ENCODE measurements at places on chromosomes 7 and 10.

GRCh38 chr10:71080381-71081228 lies 131.8 kb upstream of the UNC5B start:
- DNase-seq = no peak

GRCh38 chr7:15495170-15495569 lies 66.6 kb downstream of the AGMO start:
- no peak for DNase-seq

DNA sequence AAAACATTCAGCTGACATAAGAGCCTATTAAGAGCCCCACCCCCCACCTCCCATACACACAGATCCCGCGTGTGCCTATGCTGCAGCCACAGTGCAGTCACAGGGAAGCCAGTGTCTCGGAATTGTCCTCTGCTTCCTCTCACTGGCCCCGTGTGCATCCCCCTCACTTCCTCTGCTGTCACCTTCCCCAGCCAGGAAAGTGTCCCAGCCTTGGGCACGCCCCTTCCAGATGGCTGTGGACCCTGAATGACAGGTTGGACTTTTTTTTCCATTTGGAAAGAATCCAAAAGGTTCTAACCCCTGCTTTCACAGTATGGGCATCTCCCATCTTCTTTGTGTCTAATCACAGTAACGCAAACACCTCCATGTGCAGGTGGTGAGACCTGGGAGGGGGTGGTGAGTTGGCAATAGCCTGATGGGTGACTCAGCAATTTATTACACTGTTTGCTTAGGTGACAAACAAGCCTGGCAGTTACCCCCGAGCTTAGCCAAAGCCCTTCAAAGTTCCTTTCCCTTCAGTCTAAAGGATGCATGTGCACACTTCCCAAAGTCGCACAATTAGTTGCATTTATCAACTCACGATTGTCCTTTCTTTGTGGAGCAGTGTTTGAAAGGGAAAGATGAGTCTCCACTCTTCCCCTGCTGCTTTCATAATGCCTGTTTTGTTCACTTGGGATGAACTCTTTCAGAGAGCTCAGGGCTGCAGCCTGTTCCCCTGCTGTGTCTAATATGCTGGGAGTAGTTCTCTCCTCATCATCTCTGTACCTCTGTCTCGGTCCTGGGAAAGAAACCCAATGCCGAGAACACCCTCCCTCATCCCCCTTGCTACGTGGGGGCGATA lies 67.5 kb upstream of the EFCAB10 start:
- DNase-seq = no peak

- DNase-seq = no peak
These were observed 6.4 kb downstream of the AGBL3 start for GRCh38 chr7:134992626-134993179.

GRCh38 chr10:48760983-48761382 lies 76.3 kb downstream of the WDFY4 start:
- no peak for DNase-seq

DNA sequence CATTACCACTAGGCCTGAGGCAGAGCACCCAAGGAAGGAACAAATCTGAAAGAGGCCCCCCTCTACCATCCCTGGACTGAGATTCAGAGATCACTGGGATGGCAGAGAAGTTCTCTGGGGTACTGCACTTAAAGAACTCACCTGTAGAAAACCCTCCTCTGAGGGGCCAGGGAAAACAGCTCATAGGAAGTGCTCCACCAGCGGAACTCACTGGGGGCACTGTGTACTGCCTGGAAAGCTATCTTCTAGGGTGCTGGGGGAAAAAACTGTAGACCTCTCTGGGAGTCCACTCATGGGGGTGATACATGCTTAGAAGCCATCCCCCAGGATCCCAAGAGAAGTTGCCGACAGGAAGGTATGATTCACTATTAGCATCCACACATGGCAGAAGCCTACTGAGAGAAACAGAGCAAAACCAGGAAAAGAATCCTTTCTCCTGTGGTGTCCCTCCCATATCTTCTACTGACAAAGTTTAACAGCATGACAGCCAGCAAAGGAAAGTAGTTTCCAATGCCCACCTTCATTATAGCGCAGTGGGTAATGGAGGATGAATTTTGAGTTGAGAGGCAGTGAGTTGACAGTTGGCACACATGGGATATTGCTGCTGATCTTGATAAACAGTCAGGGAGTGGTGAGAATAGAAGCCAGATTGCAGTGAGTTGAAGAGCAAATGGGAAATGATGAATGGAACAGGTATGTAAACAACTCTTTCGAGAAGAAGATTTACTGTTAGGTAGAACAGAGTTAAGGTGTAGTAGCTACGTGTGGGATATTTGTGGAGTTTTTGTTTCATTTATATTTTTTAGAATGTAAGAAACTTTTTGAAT lies 20.9 kb downstream of the ANKIB1 start:
- DNase-seq = no peak

- no peak for DNase-seq
These were observed 7.0 kb downstream of the RHOBTB1 start for GRCh38 chr10:60937022-60937421.

GRCh38 chr7:153185936-153186335 lies 426.4 kb downstream of the ACTR3B start:
- no peak for DNase-seq

DNA sequence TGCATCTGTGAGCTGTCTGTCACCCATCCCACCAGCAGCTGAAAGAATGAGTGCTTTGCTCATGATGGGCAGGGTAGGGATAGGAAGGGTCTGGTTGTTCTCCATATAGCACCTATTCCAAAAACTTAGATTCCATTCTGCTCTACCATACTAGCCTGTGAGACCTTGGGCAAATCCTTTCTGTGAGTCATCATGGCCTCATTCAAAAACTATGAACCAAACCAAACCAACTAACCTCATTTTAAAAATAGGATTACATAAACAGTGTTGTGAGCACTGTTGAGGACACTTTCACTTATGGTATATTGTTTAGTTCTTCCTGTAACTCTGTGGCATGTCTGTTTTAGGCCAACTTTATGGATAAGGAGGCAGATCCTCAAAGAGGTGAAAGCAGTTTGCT lies 30.9 kb upstream of the STEAP4 start:
- DNase-seq = no peak

DNA sequence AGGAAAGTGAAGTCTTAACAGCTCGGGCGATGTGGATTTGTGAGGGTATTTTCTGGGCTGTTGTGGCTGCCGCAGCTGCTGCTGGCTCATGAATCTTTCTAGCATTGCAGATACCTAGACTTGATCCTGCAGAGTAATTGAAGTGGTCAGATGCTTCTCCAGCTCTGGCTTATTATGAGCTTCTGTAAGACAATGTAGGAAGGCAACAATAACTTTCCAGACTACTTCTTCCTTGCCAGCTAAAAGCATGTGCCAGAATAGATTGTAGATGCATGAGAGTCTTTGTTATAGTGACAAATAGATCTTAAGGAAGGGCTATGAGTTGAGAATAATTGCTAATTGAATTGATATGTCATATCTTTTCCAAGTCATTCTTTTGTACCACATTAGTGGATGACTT lies 461.4 kb upstream of the POT1 start:
- no peak for DNase-seq

GRCh38 chr10:50566150-50566549 lies 57.6 kb downstream of the SGMS1 start:
- DNase-seq = no peak

- no peak for DNase-seq
These were observed 47.3 kb upstream of the CPXM2 start for GRCh38 chr10:123938890-123939289.

GRCh38 chr7:119392-120163 lies 72.8 kb upstream of the FAM20C start:
- DNase-seq = no peak

GRCh38 chr7:66267249-66267648 lies 62.1 kb downstream of the TPST1 start:
- no peak for DNase-seq

DNA sequence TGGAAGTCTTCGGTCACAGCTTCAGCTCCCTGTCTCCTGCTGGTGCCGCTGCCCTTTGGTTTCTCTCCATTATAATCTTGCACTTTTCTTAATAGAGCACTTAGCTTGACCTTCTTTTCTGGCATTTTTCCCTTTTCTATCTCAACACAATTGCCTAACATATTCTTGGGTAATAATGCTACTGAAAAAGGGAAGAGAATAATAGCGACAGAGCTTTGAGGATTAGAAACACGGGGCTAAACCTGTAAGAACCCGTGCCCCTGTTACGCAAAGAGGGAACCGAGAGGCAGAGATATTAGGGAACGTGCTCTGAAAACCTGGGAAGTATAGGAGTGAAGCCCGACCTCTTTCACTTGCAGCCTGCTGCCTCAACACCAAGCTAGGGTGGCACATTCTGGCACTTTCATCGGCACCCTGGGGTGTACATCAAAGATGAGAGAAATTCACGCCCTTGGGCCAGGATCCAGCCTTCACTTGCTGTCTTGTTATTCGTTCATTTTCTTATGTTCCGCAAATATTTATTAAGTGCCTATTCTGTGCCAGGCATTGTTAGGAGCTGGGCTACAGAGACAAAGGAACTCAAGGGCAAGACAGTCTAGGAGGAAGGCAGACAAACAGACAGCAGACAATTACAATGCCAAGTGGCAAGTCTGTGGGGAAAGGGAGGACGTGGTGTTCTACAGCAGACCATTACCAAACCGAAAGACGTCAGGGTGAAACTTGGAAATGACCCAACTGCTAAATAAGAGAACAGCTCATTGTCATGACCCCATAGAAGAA lies 33.0 kb upstream of the GALNTL5 start:
- no peak for DNase-seq

- no peak for DNase-seq
These were observed 20.2 kb upstream of the AMZ1 start for GRCh38 chr7:2667843-2668242.

DNA sequence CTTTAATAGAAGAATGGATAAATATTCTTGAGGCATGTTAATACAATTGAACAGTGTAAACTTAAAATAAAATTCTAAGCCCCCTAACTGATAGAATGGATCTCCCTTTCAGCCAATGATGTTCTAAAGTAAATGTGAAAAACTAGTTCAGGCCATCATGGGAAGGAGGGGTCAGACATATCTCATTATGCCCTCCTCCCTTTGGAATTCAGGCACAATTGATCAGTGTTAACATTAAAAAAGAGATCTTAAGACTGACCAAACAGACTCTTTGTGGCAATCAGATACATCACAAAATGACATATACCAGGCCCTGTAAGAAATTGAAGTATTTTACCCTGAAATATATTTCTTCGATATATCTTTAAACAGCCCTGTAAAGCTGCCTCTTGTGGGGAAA lies 683.0 kb upstream of the LRRTM3 start:
- no peak for DNase-seq

GRCh38 chr7:140888087-140888486 lies 36.6 kb downstream of the BRAF start:
- no peak for DNase-seq

- DNase-seq = no peak
These were observed 13.0 kb downstream of the AOAH start for GRCh38 chr7:36711256-36711655.

- DNase-seq = no peak
These were observed 880.6 kb downstream of the LRMDA start for GRCh38 chr10:76311752-76312636.

- no peak for DNase-seq
These were observed 158.9 kb downstream of the RTKN2 start for GRCh38 chr10:62109587-62110293.

- DNase-seq = no peak
These were observed 382.9 kb downstream of the SEMA3D start for GRCh38 chr7:84803979-84804378.

GRCh38 chr10:129096065-129096984 lies 370.7 kb upstream of the MGMT start:
- DNase-seq = no peak

DNA sequence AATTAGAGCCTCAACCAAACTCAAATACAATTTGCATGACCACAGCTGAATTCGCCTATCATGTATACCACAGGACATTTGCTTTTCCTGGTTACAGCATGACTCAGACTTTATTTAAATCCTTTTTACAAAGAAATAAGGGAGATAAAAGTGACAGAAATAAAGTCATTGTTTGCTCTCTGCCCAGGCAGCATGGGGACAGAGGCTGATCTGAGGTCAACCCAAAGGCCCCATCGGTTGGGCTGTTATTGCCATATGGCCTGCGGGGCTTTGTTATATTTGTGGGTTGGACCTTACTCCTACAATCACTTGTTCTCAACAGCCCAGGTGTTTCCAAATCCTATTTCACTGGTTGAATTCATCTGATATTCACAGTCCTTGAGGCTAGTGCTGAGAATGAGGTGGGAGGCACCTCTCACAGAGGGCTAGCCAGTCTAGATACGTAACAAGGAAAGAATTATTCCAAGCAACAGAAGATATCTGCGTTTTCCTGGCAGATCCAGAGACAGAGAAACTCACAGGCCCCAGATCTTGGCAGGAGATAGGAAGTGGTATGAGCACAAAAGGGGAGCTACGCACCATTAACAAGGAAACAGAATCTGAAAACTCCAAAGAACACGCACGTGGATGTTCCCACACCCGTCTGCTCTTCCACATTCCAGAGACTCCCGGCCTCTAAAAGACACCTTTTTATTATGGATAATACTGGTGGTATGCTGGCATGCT lies 117.3 kb downstream of the HIPK2 start:
- no peak for DNase-seq

GRCh38 chr7:116598278-116598677 lies 73.4 kb downstream of the CAV1 start:
- no peak for DNase-seq

- DNase-seq = no peak
These were observed 560.2 kb downstream of the KCNMA1 start for GRCh38 chr10:77077316-77077945.

DNA sequence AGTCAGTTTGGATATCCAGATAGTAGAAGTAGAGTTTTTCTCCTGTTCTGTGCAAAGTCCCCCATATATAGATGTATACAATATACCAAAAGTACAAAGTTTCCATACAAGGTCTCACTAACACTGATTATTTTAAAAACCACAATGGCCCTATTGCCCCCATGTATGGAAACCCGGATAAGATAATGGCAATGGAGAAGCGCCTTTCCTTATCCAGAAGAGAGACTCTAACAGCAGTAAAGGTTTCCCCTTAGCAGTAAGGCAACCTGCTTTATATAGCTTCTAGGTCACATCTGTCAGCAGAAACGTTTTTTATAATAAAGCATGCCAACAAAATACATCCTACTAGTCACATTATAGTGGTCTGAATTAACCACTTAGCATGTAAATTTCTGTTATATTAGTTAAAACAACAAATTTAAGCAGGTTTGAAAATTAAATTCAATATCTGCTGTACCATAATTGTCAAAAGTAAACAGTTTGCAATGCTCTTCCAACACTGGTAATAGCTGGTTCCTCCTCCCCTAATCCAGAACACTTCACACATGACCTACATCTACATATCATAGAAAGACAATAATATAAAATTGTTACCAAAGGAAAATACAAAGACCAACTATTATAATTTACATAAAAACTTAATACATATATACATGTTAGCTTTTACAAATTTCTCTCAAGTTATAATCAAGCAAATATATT lies 22.4 kb downstream of the USP6NL start:
- DNase-seq = no peak

- DNase-seq = no peak
These were observed 40.6 kb upstream of the VKORC1L1 start for GRCh38 chr7:65832281-65832680.

Measured in central memory CD4-positive, alpha-beta T cell (primary cell).